ENCODE measurements at places on chromosomes 6 and 20.

GRCh38 chr6:16849988-16850680 is 88.9 kb upstream of the ATXN1 start:
- DNase-seq = no peak

DNA sequence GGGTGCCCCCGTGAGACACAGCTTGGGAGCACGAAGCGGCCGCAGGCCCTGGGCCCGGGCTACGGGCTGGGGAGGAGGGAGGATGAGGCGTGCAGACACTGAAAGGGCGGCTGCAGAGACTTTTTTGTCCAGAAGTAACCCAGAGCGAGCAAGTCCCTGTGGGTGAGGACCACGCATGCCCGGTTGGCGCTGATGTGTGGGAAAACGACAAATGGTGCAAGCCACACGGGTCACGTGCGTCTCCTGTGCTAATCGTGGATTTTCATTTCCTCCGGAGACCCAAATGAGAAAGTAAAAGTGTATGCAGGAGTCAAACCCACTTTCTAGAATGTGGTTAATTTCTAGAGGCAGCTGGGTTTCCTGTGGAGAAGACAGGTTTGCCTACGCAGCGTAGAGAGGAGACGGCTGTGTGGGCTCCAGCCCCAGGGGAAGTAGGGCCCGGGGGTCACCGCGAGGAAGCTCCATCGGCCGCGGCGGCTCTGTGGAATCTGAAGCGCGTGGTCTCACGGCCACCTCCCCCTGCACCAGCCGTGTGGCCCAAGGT is 19.0 kb downstream of the DLL1 start:
- peak; percentile 48 for DNase-seq

DNA sequence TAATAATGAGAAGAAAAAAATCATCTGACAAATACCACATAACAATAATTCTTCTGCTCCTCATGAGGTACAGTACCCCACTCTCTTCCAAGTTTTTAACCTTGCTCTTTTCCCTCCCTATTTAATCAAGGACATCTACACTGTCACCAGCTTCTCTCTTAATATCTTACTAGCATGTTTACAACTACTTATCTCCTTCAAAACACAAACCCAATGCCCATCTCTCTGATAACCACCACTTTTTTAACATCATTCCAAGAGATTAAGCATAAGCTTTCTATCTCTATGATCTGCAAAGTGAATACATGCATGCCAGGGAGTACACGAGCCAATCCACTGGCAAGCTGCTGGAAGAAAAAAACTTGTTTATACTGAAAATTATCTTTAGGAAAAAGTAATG is 10.3 kb downstream of the CEP85L start:
- DNase-seq = no peak

- DNase-seq = no peak
These were observed 125.8 kb downstream of the DLL1 start for GRCh38 chr6:170165085-170165470.

GRCh38 chr6:30490026-30490876 is 942 bp downstream of the HLA-E start:
- DNase-seq = peak; percentile 69

- no peak for DNase-seq
These were observed 787 bp upstream of the TNFRSF6B start for GRCh38 chr20:63695424-63696305.

DNA sequence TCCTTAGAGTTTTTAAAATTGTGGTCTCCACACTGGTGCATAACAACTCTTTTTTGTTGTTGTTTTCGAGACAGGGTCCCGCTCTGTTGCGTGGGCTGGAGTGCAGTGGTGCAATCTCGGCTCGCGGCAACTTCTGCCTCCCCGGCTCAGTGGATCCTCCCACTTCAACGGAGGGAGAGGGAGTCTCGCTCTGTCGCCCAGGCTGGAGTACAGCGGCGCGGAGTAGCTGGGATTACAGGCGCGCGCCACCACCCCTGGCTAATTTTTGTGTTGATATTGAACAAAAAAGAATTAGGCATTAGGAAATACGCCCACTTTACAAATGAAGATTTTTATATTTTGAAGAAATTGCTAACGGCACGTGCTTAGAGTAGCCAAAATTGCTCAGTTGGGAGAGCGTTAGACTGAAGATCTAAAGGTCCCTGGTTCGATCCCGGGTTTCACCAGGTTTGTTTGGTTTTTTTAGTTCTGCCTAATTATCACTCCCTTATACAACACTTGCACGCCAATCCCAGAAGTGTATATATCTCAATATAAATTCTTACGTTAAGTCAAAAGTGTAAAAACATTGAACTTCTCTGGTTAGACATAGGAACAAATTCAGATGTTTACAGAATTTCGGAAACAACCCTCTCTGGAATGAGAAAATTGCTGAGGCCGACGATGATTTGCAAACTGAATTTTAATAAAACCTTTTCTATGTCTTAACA is 159.6 kb downstream of the TRIM27 start:
- no peak for DNase-seq

- DNase-seq = no peak
These were observed 178.2 kb upstream of the THEMIS start for GRCh38 chr6:128079021-128079420.

GRCh38 chr6:10891960-10892359 is 5.1 kb downstream of the SYCP2L start:
- DNase-seq = no peak

- no peak for DNase-seq
These were observed 76.8 kb downstream of the BMP6 start for GRCh38 chr6:7802662-7803061.

GRCh38 chr20:973785-974194 is 28.3 kb downstream of the RSPO4 start:
- no peak for DNase-seq
